ENCODE measurements at places on chromosomes 12 and 14.
A peak's percentile ranks its signal among the peaks of the same experiment; 100 is the strongest.

DNA sequence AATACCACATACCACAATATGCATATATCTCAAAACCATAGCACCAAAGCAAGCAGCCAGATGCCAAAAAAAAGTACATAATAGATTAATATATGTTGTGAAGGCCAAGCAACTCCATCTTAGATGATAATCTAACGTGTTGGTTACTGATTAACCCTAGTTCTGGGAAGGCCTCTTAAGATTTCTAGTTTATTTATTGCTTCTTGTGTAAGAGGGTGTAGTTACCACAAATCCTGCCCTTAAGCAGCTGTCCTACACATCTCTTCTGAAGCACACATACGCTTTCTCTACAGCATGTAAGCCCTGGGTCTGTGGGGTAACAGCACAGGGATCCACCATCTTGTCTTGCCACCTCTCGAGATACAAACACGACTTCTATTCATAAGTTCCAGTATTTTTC is 236.8 kb upstream of the AVPR1A start:
- no peak for DNase-seq

GRCh38 chr14:101625336-101626097 is 64.2 kb downstream of the DIO3 start:
- no peak for DNase-seq

- no peak for DNase-seq
Observed at GRCh38 chr14:50795142-50795541, 35.8 kb downstream of the NIN start.

DNA sequence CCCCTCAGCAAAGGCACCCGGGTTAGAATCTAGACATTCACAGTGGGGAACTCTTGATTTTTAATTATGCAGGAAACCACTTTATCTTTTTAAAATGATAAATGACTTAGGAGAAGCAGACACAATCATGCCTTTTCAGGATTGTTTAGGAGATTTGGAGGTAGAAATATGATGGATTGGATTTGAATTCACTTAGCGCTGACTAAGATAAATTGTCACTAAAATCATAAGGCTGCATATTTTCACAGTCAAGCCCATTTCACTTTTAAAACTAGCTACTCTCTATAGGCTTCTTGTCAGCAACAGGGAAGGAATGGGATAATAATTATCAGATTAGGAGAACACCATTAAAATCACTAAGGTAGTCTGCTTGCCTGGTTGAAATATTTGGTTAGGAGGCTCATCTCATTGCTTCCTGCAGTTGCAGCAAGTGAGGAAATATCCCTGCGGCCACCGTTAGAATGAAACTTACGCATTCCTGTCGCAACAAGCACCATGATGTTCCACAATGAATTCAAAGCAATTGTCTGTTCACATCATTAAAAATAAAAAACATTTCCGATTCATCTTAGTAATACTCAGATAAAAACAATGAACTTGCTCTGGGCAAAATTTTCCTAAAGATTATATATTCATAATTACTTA is 31.9 kb downstream of the DACT1 start:
- DNase-seq: no peak

- peak; percentile 66 for DNase-seq
Observed at GRCh38 chr14:32694795-32695449, 243.8 kb upstream of the NPAS3 start.

GRCh38 chr14:94021416-94022157 is 4.6 kb upstream of the OTUB2 start:
- no peak for DNase-seq

- no peak for DNase-seq
Observed at GRCh38 chr14:68822132-68822651, 29.3 kb upstream of the ZFP36L1 start.

GRCh38 chr14:91925001-91925726 is 22.3 kb downstream of the FBLN5 start:
- DNase-seq: no peak

GRCh38 chr14:79599239-79599638 is 612.1 kb downstream of the DIO2 start:
- no peak for DNase-seq

DNA sequence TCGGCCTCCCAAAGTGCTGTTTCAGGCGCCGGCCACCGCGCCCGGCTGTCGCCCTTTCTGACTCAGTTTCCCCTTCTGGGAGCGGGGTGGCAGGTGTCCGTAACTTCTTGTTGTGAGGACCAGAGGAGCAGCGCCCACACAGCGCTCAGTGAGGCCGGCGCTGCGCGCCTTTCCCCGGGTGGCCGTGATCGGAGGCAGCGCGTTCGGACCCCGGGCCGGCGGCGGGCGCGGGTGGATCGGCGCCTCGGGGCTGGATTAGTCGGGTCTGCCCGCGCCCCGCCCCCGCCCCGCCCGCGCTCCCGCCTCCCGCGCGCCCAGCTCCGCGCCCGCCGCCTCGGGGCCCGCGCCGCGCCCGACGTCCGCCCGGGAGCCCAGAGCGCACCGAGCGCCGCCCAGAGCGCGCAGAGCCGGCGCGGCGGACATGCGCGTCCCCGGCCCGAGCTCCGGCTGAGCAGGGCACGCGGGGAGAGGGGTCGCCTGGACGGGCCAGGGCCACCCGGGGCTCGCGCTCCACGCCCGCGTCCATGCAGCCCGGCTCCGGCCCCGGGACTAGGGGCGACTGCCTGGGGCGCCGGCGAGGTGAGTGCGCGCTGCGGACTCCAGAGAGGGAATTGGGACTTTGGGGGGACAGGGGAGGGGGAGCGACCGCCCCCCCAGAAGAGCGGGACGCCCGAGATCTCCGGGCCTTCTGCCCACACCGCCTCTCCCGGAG is 50.6 kb downstream of the LRCOL1 start:
- no peak for DNase-seq

DNA sequence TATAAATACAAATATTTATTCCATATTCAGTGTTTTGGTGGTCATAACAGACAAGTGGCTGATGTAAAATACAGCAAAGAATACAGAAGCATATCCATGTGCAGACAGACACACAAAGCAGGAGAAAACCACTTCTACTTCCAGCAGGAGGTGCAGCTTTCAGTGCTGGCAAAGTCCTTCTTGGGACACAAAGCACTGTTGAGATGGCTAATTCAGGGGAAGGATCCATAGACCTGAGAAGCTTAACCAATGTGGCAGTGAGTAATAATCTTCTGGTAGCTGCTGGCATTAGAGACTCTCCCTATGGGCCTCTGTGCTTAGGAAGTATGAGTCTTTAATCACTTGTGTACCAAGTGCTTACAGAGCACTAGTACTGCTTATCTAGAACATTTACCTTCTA is 26.8 kb downstream of the AMN1 start:
- DNase-seq: no peak

- no peak for DNase-seq
Observed at GRCh38 chr14:93729993-93730392, 58.3 kb downstream of the PRIMA1 start.

DNA sequence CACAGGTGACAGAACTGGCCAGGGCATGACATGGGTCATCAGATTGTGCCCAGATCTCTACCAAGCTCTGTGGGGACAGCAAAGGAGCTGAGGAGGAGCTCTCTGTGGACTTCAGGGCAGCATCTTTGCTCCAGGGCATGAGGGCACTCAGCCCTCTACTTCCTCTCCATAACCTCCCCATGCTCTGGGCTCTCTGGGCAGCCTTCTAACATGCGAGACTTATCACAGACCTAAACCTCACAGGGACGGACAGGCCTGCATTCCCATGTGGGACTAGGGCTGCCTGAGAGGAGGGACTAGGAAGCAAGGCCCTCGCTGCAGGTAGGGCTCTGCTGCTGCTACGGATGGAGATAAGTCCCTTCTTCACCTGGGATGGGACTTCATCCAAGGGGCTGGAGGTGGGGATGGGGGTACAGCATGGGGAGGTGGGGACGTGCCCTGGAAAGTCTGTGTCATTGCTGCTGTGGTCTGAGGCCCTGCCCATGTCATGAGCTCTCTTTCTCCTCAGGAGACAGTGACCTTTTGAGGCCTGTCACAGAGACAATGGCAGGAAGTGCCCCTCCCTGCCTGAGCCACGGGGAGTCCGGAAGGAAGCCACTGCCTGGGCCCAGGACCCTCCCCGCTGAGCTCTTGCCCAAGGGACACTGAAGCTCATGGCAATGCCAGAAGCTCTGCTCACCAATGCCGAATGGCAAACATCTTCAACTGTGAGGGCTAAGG is 44.1 kb downstream of the PITPNM2 start:
- no peak for DNase-seq

DNA sequence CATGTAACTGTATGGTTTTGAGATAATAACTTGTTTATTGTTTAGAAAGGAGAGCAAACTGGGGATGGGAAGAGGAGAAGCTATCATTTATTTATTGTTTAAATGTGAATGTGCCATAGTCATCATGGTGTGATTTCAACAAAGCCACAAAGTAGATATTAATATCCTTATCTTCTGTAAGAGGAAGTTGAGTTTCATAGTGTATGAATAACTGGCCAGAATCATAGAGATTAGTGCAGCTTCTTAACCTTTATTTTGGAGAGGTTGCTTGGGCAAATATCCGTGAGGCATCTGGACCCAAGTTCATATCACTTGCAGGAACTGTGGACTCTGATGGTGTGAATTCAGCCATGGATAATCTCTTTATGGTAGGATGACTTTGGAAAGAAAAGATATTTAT is 26.8 kb upstream of the LYZ start:
- no peak for DNase-seq

GRCh38 chr14:34851395-34851794 is 23.8 kb downstream of the BAZ1A start:
- no peak for DNase-seq

GRCh38 chr12:100737168-100737567 is 57.4 kb upstream of the ANO4 start:
- DNase-seq: no peak

DNA sequence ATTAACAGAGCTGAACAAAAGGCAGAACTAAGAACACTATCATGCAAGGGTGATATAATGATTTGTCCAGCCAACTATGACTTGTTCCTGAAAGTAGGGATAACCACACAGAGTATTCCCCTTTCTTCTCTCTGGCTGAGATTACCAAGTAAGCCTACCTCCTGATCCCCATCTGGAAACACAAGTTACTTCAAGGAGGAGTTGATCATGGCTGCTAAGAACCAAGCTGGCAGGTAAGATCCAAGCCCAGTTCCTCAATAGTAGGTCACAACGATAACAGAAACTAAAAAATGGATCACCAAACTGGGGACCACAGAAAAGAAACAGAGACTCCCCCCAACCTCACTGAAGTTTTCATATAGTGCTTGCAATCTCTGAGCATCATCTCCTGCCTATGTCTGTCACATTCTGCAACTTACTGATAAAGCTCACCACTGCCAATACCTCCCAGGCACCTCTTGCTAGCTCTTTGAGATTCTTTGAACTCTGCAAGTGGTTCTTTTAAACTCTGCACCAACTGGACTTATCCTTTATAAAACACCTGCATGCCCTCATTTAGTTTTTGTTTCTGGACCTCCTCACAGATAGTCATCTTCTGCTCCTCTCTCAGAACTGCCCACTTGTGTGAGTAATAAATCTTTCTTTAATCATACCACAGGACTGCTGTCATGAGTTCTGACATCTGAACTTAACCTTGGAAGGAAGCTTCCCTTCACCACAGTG is 76.6 kb downstream of the LRP6 start:
- DNase-seq: no peak

- DNase-seq: no peak
Observed at GRCh38 chr14:64689289-64689688, 14.9 kb upstream of the PLEKHG3 start.

DNA sequence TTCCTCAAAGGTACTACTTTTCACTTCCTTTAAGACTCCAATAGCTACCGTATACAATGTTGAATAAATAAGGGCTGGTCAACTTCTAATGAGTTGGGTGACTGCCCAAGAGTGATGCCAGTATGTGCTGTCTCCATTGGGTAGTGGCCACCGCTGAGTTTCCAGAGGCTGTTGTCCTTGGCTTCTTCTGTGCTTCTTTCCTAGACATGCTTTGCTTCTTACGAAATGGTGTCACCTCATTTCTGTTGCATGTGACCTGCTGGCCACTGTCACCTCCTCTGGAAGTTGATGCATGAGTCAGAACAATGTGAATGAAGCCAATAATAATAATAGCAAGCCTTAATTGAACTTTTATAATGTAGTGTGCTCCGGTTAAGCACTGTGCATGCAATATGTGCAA is 7.5 kb upstream of the NID2 start:
- DNase-seq: no peak

DNA sequence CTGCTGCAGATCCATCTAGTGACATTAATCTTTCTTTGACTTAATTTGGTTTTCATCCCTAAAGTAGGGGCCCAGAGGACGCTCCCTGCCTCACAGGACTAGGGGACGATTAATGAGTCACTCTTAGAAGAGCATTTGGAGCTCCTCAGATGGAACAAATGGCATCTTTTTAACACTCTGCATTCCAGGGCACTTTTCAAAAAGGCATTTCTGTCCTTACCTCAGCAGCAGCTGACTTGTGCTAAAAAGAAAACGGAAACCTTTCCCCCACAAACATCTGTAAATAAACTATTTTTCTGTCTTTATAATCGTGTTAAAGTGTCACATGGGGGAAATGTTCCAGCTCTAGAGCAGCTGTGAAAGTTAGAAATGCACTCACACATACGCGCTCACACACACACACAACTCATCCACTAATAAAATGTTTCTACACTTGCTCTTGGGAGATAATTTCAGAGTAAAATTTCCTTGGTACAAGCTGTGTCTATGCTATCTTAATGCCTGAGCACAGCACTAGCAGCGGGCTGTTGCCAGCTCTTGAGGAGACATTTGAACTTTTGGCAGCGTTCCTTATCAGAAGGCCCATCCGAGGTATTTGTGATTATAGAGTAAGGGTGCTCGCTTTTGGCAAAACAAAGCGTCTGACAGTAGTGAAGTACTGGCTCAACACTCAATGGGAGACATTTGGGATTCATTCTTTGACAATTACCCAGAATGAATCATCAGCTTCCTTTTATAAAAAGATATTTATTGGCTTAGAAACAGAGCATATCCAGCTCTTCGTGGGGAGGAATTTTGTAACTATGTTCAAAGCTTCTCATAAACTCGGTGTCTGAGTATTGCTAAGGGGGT is 141.3 kb downstream of the PLXNC1 start:
- DNase-seq: no peak
